ENCODE measurements at places on chromosomes 11 and 22.

GRCh38 chr11:66860449-66860831 lies 3.6 kb downstream of the LRFN4 start:
- DNase-seq: no peak

DNA sequence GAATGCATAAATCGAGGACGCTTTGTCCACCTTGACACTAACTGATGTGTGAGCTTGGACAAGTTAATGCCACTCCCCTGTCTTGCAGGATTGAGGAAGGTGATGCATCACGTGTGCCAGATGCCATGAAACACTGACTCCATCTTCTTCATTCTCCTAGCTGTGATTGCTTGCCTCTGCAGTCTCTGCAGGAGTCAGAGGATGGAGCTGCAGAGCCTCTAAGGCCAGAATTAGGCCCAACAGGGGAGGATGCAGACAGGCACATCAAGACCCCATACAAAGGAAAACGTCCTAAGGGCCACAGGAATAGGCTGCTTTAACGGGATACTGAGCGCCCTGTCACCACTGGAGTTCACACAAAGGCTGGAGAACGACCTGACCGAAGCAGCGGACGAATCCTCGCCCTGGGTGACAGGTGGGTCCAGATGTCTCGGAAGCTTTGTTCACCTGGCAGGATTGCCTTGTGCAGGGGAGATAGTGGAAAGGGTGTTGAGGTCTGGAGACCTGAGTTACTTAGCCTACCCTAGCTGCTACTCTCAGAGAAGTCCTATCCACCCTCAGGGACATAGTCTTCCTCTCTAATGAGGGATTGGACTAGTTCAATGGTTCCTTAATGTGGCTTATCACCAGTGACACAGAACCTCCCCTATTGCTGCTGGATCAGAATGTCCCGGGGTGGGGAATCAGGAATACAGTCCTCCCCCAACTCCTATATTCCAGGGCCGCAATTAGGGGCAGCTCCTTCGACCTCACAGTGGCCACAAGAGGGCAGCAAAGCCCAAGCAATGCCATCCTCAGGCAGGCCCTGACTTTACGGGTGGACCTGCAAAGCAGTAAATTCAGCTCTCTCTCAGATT lies 32.4 kb downstream of the DBX1 start:
- no peak for DNase-seq

- DNase-seq: no peak
Observed at GRCh38 chr11:69563306-69563705, 77.7 kb upstream of the CCND1 start.

DNA sequence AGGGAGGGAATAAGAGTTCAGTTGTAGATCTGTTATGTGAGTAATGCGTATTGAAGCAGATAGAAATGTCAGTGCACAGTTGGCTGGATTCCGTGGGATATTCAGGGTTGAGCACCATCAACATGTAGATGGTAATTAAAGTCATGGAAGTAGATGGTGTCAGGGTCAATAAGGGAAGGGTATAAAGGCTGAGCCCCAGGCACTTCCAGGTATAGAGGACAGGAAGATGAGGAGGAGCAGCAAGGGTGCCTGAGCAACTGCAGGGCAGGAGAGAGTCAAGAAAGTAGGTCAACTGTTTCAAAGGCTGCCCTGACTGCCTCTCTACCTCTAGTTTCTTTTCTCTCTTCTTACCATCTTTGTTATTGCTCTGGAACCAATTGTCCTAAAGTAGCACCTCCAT lies 85.9 kb downstream of the MICAL2 start:
- no peak for DNase-seq

DNA sequence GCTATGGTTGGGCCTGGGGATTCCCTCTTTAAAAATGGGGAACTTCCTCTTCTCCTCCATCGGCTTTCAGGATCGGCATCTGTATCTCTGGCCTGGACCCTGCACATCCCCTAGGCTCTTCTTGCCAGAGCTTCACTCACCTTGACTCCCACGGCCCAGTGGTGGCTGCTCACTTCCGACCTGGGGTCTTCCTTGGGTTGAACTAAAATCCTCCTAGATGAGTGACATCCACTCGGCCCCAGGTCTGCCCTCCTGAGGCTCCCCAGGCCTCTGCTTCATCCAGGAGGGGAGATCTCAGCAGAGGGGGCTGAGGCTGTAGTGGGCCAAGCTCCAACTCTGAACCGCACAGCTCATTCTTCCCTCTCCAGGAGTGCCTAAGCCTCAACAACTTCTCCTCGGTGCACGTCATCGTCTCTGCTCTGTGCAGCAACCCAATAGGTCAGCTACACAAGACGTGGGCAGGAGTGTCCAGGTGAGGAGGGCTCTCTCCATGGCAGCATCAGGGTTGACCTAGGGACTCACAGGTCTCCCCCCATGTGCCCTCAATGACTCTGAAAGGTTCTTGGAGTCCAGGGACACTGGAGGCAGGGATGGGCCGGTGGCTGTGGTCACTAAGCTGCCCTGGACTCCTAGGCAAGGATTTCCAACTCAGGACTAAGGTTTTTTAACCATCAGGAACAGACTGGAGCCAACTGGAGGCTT lies 3.3 kb downstream of the RGL4 start:
- no peak for DNase-seq

DNA sequence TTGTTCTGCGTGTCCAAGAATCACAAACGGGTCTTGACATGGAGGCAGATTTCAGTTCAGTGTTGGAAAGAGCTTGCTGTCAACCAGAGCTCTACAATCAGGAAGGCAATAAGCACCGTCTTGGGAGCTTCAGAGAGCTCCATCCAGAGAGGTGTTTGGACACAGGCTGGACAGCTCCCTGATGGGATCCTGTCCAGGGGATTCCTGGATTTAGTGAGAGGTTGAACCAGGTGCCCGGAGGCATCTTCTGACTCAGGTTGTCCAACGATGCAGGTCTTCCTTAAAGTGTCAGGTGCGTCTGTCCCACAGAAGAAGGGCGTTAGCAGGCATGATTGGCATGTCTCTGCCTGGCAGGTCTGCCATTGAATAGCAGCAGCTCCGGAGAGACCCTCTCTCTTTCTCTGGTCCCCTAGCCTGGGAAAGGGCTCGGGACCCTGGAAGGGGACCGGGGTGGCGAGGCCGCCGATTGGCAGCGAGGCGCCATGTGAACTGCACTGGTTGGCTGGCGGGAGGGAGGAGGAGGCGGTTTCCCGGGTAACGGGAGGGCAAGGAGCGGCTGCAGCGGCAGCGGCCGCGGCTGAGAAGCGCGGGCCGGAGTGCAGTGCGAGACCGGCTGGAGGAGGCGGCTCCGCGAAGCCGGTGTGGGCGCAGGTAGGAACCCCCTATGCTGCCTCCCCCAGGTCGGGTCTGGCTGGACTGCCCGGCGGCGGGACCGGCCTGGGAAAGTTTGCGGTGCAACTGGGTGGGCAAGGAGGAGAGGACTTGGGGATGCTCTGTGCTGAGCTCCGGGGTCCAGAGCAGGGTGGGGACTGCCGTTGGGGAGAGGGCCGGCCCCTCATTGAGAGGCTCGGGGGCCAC lies 104.1 kb upstream of the E2F8 start:
- DNase-seq: no peak

DNA sequence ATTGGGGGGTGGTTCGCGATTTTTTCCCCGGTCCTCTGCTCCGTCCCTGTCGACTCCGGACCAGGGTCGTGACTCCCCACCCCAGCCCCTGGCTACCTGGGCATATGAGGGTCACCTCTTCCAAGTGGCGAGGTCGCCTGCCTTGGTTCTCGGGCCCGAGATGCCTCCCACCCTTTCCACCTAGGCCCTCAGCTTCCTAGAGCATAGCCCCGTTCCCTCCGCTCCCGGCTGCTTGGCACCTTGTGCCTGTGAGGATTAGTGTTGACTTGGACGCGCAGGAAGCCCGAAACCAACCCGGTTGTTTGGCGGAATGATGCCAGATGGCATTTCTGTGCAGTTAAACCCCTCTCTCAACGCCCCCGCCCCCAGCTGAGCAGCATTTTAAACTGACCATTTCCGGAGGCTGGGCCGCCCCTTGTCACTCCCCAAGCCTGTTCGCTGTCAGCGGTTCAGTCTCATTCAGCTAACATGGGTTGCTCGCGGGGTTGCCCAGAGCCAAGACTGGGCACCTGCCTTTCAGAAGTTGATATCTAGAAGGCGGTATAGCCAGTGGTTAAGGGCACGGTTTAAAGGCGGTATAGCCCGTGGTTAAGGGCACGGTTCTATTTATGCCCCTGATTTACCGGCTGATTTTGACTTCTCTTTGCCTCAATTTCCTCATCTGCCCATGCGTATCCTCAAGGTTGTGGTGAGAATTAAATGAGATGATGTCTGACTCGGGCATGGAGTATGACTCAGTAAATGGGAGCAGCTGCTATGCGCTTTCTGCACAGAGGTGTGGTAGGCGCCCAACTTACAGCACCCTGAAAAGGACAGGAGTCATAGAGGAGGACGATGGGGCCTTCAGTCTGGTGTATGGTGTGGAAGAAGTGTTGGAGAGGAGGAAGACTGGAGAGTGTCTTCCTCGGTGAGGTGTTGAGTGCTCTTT lies 639 bp downstream of the INCENP start:
- DNase-seq: no peak

DNA sequence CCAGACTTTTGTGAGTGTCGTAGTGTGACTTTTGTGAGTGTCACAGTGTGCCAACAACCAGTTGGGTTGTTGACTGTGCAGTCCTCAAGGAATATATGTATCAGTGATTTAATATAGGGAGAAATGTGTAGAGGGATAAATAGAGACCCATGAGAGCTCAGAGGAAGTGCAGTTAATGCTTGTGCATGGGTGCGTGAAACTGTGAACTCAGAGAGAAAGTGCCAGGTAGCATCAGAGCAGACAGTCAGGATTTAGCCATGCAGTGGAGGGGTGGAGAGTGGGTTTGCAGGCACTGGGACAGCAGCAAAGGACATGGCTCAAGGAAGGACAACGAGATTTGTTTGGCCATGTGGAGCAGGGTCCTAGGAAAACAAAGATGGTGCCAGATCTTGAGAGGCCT lies 33.6 kb downstream of the YWHAH start:
- DNase-seq: no peak

DNA sequence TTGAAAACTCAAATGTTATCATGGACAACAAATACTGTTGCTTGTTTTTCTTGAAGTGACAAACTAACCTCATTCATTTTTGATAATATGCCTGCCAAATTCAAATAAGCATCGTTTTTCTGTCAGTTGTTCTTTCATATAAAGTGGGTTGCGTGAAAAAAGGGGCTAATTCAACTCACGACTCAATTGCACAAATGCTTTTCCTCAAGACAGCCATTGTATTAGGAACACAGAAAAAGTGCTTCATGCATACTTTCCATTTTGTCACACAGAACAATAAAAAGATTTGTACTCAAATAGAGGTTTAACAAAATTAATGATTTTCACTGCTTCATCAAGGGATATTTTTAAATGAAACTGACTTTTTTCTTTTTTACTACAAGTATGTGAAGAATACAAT lies 94.6 kb upstream of the ALKBH3 start:
- no peak for DNase-seq

GRCh38 chr22:29385151-29385704 lies 3.1 kb downstream of the AP1B1 start:
- DNase-seq: no peak

DNA sequence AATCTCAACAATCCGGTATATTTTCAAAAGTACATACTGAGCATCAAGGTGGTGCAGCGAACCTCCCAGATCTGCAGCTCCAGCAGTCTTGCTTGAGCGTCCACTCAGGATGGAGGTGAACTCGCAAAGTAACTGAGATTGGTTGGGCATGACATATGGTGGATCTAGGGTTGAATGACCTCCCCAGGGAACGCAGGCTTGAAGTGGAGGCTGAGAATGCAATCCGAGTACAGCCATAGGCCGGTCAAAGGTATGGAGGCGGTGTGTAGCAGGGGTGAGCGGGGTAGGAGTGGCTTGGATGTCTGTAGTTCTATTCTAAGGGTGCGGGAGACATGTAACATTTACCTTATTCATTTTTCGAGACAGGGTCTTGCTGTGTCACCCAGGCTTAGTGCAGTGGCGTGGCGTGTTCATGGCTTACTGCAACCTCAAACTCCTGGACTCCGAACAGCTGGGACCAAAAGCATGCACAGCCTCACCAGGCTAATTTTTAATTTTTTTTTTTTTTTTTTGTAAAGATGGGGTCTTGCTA lies 631 bp upstream of the C22orf39 start:
- no peak for DNase-seq

GRCh38 chr11:64406221-64406946 lies 47.4 kb downstream of the RPS6KA4 start:
- no peak for DNase-seq

DNA sequence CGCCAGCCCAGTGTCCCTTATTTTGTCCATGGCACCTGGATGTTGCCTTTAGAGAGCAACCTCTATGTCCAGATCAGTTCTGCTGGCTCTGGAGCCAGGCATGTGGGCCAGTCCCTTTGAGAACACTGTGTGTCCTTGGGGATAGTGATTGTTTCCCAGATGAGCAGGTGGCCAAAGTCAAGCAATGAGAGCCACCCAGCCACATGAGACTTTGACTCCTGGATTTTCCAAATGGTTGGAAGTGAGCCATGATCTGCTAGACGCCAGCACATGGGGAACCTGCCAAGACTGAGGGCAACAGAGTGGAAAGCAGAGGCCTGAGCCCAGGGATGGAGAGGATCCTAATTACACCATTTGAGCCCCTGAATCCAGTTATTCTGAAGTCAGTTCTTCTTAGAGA lies 479.8 kb downstream of the OPCML start:
- DNase-seq: no peak

DNA sequence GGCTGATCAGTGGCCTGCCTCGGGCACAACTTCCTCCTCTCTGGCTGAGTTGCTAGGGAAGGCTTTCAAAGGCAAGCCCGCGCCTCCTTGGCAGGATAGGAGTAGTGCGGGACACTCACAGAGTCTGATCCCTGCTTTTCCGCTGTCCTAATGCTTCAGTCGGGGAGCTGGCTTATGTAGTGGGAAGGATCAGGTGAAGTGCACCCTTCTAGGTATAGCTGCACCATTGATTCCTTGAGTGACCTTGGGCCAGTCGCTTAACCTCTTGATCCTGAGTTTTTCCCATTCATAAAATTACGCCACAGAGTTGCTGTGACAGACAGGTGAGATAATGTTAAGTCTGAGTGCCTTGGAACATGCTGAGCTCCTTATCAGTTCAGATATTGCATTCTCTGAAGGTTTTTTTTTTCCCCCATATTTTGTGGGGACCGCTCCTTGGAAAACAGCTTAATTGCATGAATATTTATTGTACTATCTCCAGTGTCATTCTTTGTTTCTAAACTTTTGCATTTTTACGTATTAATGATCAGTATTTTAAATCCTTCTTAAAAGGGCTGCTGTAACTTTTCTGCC lies 961 bp downstream of the IPO7 start:
- DNase-seq: no peak

- no peak for DNase-seq
Observed at GRCh38 chr11:115676768-115677167, 172.6 kb upstream of the CADM1 start.

- no peak for DNase-seq
Observed at GRCh38 chr22:30212363-30212995, 34.1 kb downstream of the LIF start.

- DNase-seq: no peak
Observed at GRCh38 chr22:34972191-34972897, 93.6 kb upstream of the ISX start.

DNA sequence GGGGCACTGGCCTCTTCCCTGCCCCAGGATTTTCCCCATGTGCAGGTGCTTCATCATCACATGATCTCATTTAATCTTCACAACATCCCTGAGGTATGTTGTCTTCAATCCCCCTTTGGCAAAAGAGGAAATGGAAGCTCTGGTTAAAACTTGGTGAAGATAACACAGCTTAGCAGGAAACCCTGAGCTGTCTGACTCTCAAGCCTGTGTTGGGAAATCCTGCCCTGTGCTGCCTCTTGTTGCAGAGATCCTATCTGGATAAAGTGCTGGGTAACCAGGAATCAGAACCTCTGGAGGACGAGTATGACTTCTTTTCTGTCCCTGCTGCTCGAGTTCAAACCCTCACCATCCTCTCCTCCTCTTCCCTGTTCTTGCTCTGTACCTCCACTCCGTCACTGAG lies 13.1 kb upstream of the E2F8 start:
- no peak for DNase-seq
